HEK293T (cell line): ENCODE measurements at places on chromosomes 12 and 14.

DNA sequence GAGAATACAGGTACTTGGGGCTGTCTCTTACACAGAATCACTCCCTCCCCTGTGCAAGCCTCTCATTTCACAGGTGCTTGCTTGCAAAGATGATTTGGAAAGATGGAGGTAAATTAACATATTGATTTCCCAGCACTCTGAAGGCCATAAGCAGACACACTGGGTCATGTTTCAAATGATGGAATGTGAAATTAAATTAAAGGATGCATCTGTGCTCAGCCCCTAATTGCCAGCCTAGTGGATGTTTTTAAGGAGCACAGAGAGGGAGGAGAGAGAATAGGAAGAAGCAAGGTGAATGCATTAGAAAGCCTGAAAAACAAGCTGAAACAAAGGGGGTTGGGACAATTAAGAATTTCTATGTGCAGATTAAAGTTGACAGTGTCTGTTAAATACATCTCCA, 96.1 kb upstream of the GRIP1 start:
- no peak for DNase-seq

GRCh38 chr12:87253157-87253556, 776.0 kb downstream of the C12orf50 start:
- DNase-seq = no peak

DNA sequence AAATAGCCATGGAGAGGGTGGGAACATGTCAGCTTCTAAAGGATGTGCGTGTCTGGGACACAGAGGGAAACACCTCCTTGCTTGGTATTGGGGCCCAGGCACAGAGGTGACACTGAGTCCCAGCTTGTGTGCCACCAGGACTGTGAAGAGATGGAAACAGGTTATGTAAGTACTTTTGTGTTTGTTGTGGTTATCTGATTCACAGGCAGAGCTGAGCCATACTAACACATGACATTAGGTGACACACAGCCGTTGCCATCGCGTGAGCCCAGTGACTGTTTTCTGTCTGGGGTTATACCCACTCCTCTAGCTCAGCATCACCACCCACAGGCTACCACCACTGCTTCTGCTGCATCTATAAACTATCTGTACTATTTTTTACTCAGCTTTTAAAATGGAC, 12.1 kb upstream of the FLVCR2 start:
- DNase-seq = no peak

GRCh38 chr14:29821661-29822429, 105.8 kb downstream of the PRKD1 start:
- no peak for DNase-seq

DNA sequence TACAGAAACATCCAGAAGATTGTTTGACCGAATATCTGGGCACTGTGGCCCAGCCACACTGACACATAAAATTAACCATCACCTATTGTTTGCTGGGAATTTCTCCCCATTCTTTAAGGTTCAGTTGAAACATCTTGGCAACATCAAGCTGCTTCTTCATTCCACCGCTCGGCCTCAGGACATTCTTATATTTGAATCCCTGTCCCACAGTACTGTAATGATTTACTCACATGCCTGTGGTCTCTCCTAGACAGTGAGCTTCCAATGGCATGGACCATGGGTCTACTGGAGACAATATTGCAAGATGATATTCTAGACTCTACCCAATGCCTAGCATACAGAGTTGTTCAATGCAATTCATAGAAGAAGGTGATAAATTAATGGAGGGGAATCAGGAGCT, 56.1 kb downstream of the EMP1 start:
- DNase-seq = no peak

DNA sequence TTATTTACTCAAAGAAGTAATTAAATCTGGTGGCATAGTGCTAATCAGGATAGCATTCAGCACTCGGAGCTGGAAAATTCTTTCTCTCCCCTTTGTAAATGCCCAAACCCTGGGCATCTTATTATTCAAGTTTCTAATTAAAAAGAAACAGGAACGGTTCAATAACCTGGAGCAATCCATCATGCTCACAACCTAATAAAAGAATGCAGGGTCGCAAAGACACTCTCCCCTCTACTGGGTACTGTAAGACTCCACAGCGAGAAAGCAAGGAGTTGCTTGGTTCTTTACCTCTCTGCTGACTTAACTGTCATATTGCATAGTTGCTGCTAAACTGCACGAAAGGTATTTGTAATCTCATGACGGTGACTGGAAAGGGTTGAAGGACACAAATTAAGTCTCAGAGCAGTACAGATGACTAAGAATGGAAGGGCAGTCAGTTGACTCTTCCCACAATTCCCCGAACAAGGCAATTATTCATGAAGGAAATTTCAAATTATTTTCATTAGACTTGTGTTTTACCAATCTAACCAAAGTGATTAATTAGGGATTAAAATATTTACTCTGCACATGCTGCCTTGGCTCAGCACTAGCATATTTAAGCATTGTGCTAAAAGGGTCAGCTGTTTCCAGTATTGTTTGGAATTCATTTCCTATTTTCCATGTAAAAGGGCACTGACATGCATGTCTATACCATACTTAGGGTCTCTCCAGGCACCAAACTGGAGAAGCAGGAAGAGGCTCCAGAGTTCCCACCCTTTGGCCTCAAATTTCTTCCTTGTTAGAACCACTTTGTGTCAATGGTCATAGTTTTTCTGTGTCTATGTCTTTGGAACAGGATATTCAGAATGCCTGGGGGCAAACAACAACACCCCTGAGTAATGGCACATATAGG, 182.2 kb downstream of the EXOC5 start:
- DNase-seq = no peak

- no peak for DNase-seq
Observed at GRCh38 chr12:30243426-30243825, 452.2 kb downstream of the IPO8 start.

GRCh38 chr12:86723326-86723725, 467.1 kb upstream of the MGAT4C start:
- no peak for DNase-seq
